ENCODE measurements at places on chromosomes 16 and 17. TPM values are rescaled to one million over a fixed set of nuclear protein-coding genes. Genes with fewer than 3 reads are reported as not detected.

Gene NPIPA5
- 6.0 TPM for total RNA-seq

Gene GP1BA
- not detected for total RNA-seq

Gene KIF18B
- total RNA-seq, result 93.1 TPM

Gene LGALS9
- total RNA-seq, result 2.1 TPM

Gene HASPIN
- 22.9 TPM for total RNA-seq

Gene KCNJ12
- 6.6 TPM for total RNA-seq

Gene TEN1
- 9.1 TPM for total RNA-seq
